Stimulated activated naive CD4-positive, alpha-beta T cell treated with Interleukin-2 at 50 U/mL for 16 hours (primary cell): ENCODE measurements at places on chromosomes 11 and 22.

GRCh38 chr11:45500451-45500850 is 165.0 kb downstream of the CHST1 start:
- DNase-seq: no peak

DNA sequence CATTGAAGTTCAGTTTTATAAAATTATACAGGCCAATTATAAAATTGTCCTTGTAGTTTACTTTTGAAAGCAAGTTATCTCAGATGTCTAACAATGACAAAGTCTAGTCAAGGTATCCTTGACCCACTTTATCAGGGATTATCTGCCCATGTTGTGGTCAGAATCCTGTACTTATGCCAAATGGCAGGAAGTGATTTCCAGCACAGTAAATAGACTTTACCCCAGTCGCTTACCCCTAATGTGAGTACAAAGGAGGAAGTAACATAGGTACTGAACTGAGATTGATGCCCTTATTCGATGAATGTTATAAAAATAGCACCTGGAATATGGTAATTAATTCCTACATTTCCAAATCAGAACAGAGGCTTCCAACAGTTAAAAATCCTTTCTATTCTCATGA is 355.7 kb downstream of the CNTN5 start:
- DNase-seq: no peak

DNA sequence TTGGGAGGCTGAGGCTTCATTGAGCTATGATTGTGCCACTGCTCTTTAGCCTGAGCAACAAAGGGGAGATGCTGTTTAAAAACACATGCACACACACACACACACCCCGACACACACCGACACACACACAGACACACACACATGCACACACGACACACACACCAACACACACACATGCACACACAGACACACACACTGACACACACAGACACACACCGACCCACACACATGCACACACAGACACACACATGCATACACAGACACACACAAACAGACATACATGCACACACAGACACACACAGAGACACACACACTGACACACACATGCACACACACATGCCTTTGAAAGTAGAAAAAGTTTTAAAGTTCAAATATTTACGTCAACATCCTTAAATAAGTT is 5.5 kb upstream of the LTO1 start:
- DNase-seq: no peak

DNA sequence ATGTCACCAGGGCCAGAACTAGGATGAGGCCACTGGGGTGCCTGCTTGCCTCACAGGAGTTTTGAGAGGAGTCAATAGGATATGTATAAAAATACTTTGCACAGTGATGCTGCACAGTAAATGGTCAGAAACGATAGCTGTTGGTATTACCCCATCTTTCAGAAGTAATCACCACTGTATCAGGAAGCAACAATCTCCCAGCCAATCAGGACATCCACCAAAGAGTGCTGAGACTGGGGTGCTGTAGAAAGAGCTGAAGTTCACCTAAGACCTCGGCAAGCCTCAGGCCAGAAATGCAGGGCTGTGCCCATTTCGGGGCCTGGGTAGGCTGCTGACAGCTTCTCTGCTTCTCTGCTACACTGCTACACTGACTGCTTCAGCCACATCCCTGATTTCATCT is 17.4 kb downstream of the LMO2 start:
- no peak for DNase-seq

DNA sequence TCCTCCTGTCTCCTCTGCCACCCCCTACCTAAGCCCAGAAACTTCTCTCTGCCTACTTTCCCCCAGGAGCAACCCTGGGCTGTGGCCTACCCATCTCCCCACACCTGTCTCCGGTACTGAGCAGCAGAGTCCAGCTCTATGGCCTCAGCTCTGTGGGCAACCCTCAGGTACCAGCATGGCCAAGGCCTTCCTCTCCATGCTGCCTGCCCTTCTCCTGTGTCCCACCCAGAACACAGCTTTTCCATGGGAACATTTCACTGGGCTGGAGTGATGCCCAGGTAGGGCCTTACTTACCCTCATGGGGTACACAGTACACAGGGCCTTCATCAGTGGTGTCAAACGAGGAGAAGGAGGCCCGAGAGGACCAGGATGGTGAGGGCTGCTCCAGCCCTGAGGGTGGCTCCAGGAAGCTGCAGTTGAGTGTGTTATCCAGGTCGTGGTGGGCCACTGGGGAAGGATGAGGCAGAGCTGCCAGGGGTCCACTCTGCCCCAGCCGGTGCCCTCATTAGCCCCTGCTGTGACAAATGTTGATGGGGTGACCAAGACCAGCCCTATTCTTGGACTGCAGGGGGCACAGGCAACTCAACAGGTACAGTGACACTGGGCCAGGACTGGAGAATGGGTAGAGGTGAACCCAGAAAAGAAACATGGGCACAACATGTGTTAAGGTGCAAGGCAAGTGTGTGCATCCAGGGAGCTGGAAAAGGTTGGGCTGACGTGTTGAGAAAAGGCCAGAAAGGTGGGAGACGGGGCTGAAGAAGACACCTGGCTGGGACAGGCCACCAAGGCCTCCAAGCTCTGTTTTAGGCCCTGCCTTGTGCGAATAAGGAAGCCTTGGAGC is 10.3 kb downstream of the SCARF2 start:
- DNase-seq: no peak

DNA sequence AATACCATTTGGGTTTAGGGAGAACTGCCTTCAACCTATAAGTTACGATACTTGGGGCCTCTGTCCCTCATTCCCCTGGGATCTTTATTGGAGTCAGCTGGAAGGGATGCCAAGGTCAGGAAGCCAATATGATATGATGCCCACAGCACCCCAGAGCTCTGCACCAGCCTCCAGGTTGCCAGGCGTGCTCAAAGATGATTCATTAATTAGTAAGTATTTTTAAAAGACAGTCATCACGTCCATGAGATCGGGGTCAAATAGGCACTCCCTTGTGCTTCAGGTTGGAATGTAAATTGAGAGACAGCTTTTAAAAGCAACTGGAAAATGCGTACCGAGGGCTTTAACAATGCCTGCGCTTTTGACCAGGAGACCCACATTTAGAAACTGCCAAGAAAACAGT is 57.0 kb upstream of the CD5 start:
- DNase-seq: no peak

- no peak for DNase-seq
These were observed 15.7 kb downstream of the NAP1L4 start for GRCh38 chr11:2976294-2977063.

- no peak for DNase-seq
These were observed 1.0 kb upstream of the TUBA8 start for GRCh38 chr22:18109410-18110193.

- DNase-seq: no peak
These were observed 86.8 kb downstream of the GALNT18 start for GRCh38 chr11:11534981-11535380.

- no peak for DNase-seq
These were observed 467.6 kb downstream of the SOX6 start for GRCh38 chr11:15888556-15889345.

DNA sequence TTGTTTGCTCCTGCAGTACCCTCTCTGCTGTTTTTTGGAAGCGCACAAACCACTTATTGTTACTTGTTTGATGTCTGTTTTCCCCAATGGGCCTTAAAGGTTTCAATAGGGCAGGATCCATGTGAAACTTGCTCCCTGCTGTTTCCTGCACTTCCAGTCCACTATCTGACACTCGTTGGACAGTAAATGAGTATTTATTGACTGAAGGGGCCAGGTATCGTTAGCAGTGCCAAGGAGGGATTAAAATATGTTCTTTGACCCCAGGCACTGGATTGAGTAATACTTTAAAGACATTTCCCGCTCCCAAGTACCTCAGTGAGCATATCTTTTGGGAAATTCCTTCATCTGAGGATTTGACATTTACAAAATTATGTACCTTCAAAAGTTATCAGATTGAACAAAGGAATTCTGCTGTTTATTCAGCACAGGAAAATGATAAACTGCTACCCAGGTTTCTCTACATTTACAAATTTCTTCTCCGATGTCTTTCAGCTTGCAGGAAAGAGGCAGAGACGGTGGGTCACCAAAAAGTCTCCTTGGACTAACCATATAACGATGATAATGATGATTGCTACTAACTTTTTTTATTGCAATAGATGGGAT is 23.3 kb upstream of the OR9Q2 start:
- DNase-seq: no peak

DNA sequence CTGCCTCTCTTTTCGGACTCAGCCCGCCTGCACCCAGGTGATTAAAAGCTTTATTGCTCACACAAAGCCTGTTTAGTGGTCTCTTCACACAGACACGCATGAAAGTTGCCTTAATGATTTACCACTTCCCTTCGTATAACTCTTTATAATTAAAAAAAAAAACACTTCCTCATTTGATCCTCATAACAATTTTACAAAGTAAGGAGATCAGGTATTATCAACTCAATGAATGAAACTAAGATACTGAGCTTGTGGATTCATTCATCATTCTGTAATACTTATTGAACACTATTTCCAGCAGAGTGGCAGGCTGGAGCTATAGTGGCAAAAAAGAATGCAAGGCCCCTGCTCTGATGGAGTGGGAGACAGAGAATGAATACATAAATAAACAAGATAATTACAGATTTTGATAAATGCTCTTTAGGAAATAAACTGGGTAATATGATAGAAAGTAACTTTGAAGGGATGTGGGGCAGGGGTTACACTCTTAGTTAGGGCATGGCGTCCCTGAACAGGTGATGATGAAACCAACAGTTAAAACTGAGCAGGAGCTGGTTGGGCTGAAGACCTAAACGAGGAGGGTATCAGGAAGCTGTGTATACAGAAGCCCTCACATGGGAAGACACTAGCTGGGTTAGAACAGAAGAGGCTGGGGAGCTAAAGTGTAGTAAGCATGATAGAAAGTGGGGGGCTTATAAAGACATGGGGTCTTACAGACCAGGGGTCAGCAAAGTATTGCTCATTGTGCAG is 5.4 kb upstream of the CRTAM start:
- no peak for DNase-seq

DNA sequence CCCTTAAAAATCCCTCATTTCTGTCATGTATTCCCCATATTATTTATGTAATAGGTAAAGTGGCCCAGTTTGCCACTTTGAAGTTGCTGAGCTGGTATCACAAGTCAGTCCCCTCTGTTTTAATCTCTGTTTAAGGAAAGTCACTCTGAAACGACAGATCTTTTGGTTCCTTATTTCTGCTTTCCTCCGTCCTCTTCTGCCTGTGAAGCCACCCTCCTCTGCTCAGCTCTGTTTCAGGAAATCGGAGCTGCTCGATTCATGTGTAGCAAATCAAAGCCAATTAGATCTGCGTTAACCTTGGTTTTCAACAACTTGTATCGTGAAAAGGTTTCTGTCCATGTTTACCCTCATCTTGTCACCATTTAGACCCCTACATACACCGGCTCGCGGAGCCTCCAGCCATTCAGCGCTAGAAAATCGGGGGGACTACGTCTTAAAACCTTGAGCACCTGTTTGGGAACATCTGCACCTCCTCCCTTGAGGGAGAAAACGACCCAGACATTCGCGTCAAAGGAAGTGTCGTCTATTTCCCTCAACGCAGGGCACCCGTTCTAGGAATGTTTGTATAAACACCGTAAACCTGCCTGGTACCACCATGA is 576 bp upstream of the SC5D start:
- DNase-seq: no peak

GRCh38 chr11:113644605-113645004 is 61.5 kb downstream of the TMPRSS5 start:
- no peak for DNase-seq

DNA sequence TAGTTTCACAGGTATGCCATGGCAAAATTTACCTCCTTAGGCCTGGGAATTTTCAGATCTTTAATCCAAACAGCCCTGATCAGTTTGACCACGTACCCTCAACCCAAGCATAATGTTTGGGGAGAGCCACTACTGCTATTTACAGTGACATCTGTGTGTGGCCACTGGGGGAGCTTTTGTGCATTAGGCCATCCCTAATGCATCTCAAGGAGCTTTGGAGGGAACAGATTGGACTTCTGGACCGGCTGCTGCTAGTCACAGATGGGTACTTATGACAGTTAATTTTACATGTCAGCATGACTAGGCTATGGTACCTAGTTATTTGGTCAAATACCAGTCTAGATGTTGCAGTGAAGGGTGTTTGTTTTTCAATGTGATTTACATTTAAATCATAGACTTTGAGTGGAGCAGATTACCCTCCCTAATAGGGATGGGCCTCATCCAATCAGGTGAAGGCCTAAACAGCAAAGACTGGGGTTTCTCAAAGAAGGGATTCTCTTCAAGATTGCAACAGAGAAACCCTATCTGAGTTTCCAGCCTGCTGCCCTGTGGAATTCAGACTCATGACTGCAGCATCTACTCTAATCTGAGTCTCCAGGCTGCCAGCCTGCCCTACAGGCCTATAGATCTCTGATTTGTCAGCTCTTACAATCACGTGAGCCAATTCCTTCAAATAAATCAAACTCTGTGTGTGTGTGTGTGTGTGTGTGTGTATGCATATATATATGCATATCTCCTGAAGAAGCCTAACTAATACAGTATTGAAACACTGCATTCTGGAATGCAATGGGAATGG is 38.0 kb upstream of the GALNT18 start:
- no peak for DNase-seq

DNA sequence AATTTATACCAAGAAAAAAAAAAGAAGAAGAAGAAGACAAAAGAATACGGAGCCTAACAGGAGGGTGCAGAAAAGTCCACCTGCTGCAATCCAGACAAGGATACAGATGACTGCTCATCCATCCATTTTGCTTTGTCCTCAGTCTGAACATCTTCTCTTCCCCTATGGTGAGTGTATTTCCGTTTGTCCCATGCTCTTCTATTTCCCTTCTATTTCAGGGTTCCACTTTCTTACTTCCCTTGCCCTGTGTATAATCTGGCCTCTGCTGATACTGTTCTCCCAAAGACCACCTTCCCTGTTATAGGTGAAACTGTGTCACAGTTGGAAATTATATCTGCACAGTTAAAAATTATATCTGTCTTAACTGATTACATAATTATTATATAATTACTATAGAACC is 48.7 kb upstream of the USP47 start:
- DNase-seq: no peak

DNA sequence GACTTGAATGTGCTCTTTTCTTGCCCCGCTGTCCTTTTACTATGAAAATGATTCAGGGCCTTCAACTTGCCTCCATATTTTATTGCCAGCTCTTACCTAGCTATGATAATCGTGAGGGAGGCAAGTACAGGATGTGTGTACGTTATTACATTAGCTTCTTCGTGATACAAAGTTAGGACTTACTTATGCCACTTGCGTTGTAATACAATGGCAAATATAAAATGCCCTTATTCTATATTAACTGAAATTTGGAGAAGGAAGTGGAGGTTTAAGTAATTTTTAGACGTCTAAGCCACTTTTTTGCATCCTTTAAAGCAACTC is 10.8 kb upstream of the CCT8L2 start:
- DNase-seq: no peak
